ENCODE measurements at places on chromosomes 13 and 19. TPM values are rescaled to one million over a fixed set of nuclear protein-coding genes. Genes with fewer than 3 reads are reported as not detected.

- DNase-seq: peak; percentile 22
- H3K36me3 ChIP-seq: no peaks in the 10 kb centered on the region
- H3K27ac ChIP-seq: peak overlapping the region; percentile 66
- peaks cover 13% of the 10 kb centered on the region for H3K4me1 ChIP-seq
- no peaks in the 10 kb centered on the region for H3K27me3 ChIP-seq
- no peak overlapping the region for H3K4me3 ChIP-seq
Observed at GRCh38 chr13:95355494-95355893, 54.2 kb upstream of the ABCC4 start.

- DNase-seq: no peak
- H3K4me3 ChIP-seq: no peak overlapping the region
- H3K27me3 ChIP-seq: no peaks in the 10 kb centered on the region
Observed at GRCh38 chr19:58382997-58383603, 2.3 kb upstream of the ZNF837 start.

The HNRNPM gene
- total RNA-seq: 69.3 TPM

DNA sequence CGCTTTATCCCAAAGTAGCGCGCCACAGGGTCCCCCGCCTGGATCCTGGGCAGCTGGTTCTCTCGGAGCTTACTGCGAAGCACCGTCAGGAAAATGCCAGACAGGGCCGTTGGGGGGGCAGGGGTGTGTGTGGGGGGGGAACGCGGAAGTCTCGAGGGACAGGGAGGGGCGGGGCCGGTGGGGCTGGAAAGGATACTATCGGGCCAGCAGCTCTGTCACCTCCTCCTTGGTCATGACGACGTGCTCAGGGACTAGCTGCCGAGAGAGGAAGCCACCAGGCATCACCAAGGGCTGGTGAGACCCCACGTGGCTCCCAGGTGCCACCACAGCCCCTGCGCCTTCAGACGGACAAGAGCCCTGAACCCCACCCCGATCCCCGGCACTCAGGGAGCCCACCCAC, 5.3 kb downstream of the POLR2E start:
- H3K4me3 ChIP-seq: no peak overlapping the region
- H3K36me3 ChIP-seq: no peaks in the 10 kb centered on the region
- no peak overlapping the region for H3K27ac ChIP-seq
- peaks cover 9% of the 10 kb centered on the region for H3K4me1 ChIP-seq
- no peaks in the 10 kb centered on the region for H3K27me3 ChIP-seq
- DNase-seq: no peak

DNA sequence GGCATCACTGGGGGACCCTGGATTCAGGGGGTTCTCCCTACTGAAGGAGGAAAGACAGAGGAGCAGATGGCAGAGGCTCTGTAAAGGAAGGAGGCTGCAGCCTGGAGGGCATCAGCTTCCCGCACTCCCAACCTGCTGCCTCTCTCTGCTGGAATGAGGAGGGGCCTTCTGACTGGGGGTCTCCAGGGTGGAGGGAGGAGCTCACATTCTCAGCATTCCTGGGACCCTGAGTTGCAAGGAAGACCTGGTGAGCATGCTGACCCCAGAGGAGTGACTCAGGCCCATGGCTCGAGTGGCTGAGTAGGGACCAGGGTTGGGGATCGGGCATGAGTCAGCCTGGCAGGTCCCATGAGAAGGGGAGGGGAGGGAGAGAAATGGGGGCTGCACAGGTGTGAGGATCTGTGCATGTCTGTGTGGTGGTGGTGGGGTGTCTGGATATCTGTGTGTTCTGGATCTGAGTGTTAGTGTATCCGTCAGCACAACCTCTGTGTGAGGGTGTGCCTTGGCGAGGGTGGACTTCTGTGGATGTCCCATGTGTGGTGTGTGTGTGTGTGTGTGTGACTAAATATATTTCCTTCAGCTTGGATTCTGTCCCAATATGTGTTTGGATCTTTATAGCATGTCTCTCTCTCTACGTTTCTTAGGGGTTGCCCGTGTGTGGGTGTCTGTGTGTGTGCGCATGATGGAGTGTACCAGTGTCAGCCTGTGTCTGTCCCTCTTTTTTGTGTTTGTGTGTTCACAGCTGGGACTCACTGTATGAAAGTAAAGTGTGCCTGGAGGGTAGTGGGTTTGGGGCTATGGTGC, 4.6 kb downstream of the AXL start:
- no peaks in the 10 kb centered on the region for H3K36me3 ChIP-seq
- DNase-seq: peak; percentile 71
- peak overlapping the region; percentile 97 for H3K27ac ChIP-seq
- no peak overlapping the region for H3K4me3 ChIP-seq

GRCh38 chr19:33810821-33811220, 14.2 kb downstream of the KCTD15 start:
- H3K36me3 ChIP-seq: no peaks in the 10 kb centered on the region
- no peaks in the 10 kb centered on the region for H3K4me1 ChIP-seq
- no peaks in the 10 kb centered on the region for H3K27me3 ChIP-seq
- H3K27ac ChIP-seq: no peak overlapping the region
- H3K4me3 ChIP-seq: no peak overlapping the region

DNA sequence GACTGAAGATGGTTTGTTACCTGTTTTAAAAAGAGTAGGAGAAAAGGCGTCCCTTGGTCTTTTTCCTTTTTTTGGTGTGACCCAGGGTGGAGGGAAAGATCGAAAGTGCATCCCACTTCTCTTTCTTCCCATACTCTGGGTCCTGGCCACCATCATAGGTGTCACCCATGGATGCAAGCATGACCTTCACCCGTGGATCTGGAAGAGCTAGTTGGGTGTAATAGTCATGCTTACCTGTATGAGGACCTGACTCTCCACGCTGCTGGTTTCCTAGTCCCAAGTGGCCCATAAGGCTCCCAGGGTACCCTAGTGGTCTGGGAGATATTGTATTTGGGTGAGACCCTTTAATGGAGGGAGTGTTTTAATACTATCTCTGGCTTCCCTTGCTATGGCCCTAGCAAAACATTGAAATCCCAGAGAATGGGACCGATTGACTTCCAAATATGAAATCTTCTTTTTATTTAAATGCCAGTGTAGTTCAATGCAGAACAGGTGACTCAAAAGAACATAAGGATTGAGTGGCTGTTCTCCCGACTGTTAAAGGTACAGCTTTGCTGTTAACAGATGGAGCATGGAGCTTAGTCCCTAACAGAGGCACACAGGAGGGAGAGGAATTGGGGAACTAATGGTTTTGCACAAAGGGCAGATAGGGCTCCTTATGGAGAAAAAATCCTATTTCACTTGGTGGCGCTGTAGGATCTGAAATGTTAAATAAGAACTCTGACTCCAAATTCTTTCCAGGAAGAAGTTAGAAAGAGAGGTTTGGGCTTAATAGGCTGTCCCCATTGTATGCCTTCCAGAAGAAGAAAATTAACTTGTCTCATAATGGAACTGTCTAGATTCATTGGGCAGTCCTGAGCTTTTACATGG, 7.0 kb upstream of the ZNF550 start:
- H3K27ac ChIP-seq: no peak overlapping the region
- no peaks in the 10 kb centered on the region for H3K27me3 ChIP-seq
- peaks cover under 1% of the 10 kb centered on the region for H3K36me3 ChIP-seq
- H3K4me1 ChIP-seq: no peaks in the 10 kb centered on the region
- peak; percentile 16 for DNase-seq

DNA sequence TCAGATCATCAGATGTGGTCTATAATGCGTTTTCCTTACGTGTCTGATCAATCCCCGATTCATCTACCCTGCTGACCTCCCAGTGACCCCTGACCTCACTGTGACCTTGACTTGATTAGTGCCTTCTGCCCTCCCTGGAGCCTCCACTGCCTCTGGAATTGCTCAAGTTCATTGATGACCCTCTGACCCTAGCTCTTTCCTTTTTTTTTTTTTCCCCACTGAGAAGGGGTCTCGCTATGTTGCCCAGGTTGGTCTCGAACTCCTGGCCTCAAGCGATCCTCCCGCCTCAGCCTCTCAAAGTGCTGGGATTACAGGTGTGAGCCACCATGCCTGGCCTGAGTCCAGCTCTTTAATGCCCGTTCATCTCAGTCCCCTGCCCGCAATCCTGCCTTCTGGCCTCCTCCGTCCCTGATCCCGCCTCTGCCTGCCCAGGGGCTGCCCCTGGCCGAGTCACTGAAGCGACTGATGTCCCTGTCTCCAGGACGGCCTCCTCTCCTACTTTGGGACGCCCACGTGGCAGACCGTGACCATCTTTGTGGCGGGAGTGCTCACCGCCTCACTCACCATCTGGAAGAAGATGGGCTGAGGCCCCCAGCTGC, 4.0 kb upstream of the FTL start:
- peaks cover 27% of the 10 kb centered on the region for H3K4me1 ChIP-seq
- no peaks in the 10 kb centered on the region for H3K27me3 ChIP-seq
- DNase-seq: no peak
- peak overlapping the region; percentile 100 for H3K27ac ChIP-seq

DNA sequence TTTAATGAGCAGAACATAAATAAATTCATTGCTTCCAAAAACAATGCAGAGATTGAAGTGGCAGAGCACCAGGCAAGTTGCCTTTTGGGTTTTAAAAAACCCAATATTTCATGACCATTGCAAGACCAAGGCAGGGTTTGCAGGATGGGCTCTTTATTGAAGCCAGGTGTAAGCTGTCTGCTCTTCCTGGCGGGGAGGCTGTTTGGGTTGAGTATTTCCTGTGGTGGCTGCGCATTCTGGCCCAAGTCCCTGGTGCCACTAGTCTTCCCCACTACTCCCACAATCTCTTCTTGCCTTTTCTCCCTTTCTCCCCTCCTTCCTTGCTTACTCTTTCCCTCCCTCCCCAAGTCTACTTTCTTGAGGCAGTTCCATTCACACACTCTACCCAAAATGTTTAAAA, 116.4 kb downstream of the AKAP11 start:
- no peaks in the 10 kb centered on the region for H3K36me3 ChIP-seq
- no peak overlapping the region for H3K27ac ChIP-seq
- H3K27me3 ChIP-seq: no peaks in the 10 kb centered on the region
- DNase-seq: no peak

The CXCL17 gene
- total RNA-seq: 4.4 TPM

The CATSPERD gene
- not detected for total RNA-seq

DNA sequence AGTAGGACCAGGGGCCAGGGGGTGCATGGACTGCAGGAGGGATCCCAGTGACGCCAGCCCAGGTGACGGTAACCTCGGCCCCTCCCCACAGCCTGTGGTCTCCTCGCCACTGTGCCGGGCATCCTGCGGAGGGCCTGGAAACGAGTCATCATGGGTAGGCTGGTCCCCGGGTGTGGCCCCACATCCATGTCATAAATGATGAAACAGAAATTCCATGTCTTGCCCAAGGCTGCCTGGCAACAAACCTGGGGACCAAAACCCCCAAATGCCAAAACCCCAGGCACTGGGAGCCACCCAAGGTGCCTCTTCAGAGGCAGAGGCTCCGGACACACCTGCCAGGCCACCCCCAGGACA, 20.9 kb downstream of the MAP2K2 start:
- no peaks in the 10 kb centered on the region for H3K36me3 ChIP-seq
- DNase-seq: no peak
- H3K4me1 ChIP-seq: no peaks in the 10 kb centered on the region
- H3K27ac ChIP-seq: no peak overlapping the region
- H3K4me3 ChIP-seq: no peak overlapping the region
- no peaks in the 10 kb centered on the region for H3K27me3 ChIP-seq

DNA sequence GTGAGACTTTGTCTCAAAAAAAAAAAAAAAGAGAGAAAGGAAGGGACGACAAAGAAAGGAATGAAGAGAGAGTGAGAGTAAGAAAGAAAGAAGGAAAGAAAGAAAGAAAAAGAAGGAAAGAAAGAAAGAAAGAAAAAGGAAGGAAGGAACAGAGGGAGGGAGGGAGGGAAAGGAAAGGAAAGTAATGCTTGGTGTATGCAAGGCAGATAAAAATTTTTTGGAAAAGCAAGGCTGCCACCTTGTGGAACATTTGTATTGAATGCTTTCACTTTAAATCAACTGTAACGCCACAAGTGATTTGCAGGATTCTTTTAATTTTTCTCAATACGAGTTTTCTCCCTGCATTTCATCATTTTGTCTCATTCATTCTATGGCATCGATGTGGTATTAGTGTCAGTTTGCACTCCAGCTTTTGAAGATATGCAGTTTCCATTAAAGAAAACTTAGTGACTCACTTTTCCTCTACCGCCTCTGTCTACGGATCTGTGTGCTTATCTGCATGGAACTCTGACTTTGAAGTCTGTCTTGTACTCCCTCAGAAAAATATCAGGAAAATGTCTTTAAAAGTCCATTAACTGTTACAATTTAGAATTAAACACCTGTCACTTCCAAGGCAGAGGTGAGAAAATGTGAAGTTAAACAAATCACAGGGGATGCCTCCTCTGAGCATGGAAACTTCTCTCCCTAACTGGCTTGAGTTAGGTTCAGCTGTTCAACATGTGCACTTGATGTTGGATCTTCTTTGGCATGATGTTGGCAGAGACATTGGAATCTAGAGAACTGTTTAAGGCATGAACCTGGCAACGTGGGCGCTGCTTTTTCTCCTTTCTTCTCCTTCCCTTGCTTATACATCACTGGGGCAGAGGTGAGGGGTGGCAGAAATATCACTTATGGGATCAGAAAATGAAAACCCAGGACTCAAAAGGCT, 20.0 kb upstream of the ZDHHC20 start:
- no peaks in the 10 kb centered on the region for H3K36me3 ChIP-seq
- H3K27ac ChIP-seq: no peak overlapping the region
- H3K4me1 ChIP-seq: peaks cover 3% of the 10 kb centered on the region

The STK11 gene
- total RNA-seq: 48.9 TPM

The APOE gene
- total RNA-seq: 3,946 TPM

DNA sequence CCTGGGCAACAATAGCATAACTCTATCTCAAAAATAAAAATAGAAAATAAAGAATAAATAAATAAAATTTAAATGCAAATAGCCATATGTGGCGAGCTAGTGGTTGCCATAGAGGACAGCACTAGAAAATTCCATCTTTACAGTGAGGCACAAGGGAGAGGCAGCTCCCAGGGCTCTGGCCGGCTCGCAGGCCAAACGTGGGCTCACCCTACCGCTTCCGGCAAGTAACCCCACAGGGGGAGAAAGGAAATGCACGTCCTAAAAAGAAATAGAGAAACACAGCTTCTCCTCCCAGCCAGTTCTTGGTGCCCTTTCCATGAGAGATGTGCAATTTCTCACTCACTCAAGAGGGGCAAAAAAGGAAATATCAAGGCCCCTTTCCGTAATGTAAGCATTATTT, 12.4 kb upstream of the GRWD1 start:
- no peaks in the 10 kb centered on the region for H3K4me1 ChIP-seq
- no peaks in the 10 kb centered on the region for H3K36me3 ChIP-seq
- H3K4me3 ChIP-seq: no peak overlapping the region
- no peak overlapping the region for H3K27ac ChIP-seq
- no peak for DNase-seq

The CACNG7 gene
- total RNA-seq: 1.4 TPM

The DOHH gene
- 14.9 TPM for total RNA-seq

DNA sequence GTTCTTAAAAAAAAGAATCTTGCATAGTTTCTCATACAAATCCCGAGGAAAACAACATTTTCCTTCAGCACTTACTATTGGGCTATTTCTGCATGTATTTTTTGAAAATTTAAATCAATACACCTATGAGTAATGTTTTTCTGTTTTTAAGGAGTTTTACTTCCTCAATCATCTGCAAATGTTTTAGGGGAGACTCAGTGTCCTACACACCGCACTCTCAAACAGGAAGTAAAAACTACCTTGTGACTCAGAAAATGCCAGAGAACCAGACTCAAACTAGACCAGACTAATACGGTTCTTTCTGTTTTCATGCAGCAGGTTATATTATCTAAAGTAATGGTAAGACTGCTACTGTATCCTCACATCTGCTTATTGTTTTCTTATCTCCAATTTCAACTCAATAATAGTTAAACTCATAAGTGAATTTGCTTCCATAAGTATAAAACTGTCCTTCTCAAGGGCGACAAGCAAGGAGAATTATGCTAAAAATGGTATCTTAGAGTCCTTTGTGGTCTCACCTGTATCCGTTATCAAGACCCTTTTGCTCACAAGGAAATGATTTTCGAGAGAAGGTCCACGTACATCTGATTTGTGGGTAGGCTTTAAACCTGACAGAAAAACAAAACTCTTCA, 52.5 kb downstream of the FLT3 start:
- H3K36me3 ChIP-seq: no peaks in the 10 kb centered on the region
- DNase-seq: no peak
- H3K4me3 ChIP-seq: no peak overlapping the region

The TSHZ3 gene
- total RNA-seq: 5.7 TPM

Measured in hepatocyte (in vitro differentiated cells).